ENCODE measurements at places on chromosomes 3 and 15. TPM values are rescaled to one million over a fixed set of nuclear protein-coding genes. Genes with fewer than 3 reads are reported as not detected.

- no peak overlapping the region for H3K27ac ChIP-seq
- H3K4me3 ChIP-seq: no peak overlapping the region
- peaks cover 4% of the 10 kb centered on the region for H3K36me3 ChIP-seq
- DNase-seq: no peak
Measured at GRCh38 chr3:126766653-126767052, 62.6 kb downstream of the CHCHD6 start.

PRR20G gene
- not detected for total RNA-seq

STRC gene
- 0.40 TPM for total RNA-seq

- no peaks in the 10 kb centered on the region for H3K27me3 ChIP-seq
- no peak overlapping the region for H3K27ac ChIP-seq
- DNase-seq: peak; percentile 76
- peaks cover 20% of the 10 kb centered on the region for H3K4me1 ChIP-seq
- no peak overlapping the region for H3K4me3 ChIP-seq
Measured at GRCh38 chr3:49158103-49158709, 7.9 kb downstream of the CCDC71 start.

Data from activated CD8-positive, alpha-beta T cell treated with anti-CD3 and anti-CD28 coated beads, Interleukin-2, amount 10 ng/mL, durations not matched to agents 7 days and 5 days (primary cell).